ENCODE measurements at places on chromosomes 7 and 10. TPM values are rescaled to one million over a fixed set of nuclear protein-coding genes. Genes with fewer than 3 reads are reported as not detected.

The OR6B1 gene
- not detected for total RNA-seq

The CALN1 gene
- not detected for total RNA-seq

The EIF5AL1 gene
- 3.8 TPM for total RNA-seq

The SYT15 gene
- 2.7 TPM for total RNA-seq

The FRMD4A gene
- total RNA-seq = 6.0 TPM

The ADCY1 gene
- total RNA-seq = 2.2 TPM

The TAC1 gene
- not detected for total RNA-seq

The TBL2 gene
- 54.1 TPM for total RNA-seq

The CHAT gene
- total RNA-seq = not detected

The TMEM72 gene
- total RNA-seq = not detected

The NCF1 gene
- 0.12 TPM for total RNA-seq

The CPA2 gene
- 0.08 TPM for total RNA-seq

The THNSL1 gene
- total RNA-seq = 4.1 TPM

The ZFYVE27 gene
- total RNA-seq = 24.1 TPM

The HERC4 gene
- 58.8 TPM for total RNA-seq

The OR6V1 gene
- total RNA-seq = not detected

The KAT6B gene
- total RNA-seq = 7.3 TPM

The BEND7 gene
- 12.0 TPM for total RNA-seq

The OGDHL gene
- 0.22 TPM for total RNA-seq

The THSD7A gene
- 2.4 TPM for total RNA-seq
